ENCODE measurements at places on chromosomes 7 and 10. TPM values are rescaled to one million over a fixed set of nuclear protein-coding genes. Genes with fewer than 3 reads are reported as not detected.

The DIP2C gene
- 1.7 TPM for total RNA-seq

GRCh38 chr7:6725003-6725402 is 18.3 kb upstream of the ZNF12 start:
- H3K27me3 ChIP-seq = peaks cover 7% of the 10 kb centered on the region
- H3K36me3 ChIP-seq = peaks cover 3% of the 10 kb centered on the region
- no peak overlapping the region for H3K4me3 ChIP-seq
- DNase-seq = no peak

- H3K4me1 ChIP-seq = peaks cover 32% of the 10 kb centered on the region
- no peaks in the 10 kb centered on the region for H3K27me3 ChIP-seq
- no peak for DNase-seq
- H3K4me3 ChIP-seq = no peak overlapping the region
- H3K36me3 ChIP-seq = peaks cover 17% of the 10 kb centered on the region
Observed at GRCh38 chr7:155731380-155731779, 80.9 kb downstream of the SHH start.

DNA sequence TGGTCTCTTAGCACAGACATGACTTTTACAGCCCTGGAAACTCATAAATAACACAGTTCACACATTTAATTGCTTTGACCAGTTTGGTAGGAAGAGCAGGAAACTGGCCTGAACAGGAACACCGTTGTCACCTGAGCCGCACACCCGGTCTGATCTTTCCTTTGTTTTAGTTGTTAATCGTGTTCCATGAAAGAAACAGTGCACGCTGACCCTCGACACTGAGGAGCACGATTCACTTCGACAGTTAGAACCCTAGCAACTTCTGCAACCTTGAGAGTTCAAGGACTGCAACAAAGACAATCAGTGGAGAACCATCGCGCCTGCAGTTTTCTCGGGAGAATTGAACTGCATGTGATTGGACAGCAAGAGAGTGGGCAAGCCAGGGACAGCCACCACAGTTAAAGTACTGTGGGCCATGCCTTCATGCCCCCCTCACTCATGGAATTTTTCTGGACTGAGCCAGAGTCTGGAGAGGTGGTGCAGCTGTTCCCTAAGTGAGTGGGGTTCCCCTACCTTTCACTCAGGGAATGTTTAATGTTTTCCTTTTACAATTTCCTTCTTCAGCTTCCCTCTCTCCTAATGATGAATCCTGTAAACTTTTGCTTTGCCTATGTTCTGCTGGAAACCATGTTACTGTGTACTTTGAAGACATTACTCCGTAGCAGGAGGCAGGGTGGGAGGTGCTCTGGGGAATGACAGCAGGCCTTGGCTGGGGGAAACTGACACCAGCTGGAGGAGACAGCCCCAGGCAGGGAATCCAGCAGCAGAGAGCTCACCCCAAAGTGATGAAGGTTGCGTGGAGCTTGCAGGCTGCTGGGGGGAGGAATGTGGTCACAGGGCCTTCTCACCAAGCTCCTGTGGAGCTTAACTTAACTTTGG is 198.7 kb downstream of the ZNF438 start:
- H3K4me1 ChIP-seq = no peaks in the 10 kb centered on the region
- H3K27me3 ChIP-seq = no peaks in the 10 kb centered on the region
- no peak overlapping the region for H3K4me3 ChIP-seq

GRCh38 chr10:46239247-46239646 is 47.5 kb upstream of the ANTXRL start:
- peaks cover 22% of the 10 kb centered on the region for H3K4me1 ChIP-seq
- no peaks in the 10 kb centered on the region for H3K27me3 ChIP-seq
- no peak for DNase-seq
- H3K36me3 ChIP-seq = peaks cover 55% of the 10 kb centered on the region
- H3K27ac ChIP-seq = no peak overlapping the region

DNA sequence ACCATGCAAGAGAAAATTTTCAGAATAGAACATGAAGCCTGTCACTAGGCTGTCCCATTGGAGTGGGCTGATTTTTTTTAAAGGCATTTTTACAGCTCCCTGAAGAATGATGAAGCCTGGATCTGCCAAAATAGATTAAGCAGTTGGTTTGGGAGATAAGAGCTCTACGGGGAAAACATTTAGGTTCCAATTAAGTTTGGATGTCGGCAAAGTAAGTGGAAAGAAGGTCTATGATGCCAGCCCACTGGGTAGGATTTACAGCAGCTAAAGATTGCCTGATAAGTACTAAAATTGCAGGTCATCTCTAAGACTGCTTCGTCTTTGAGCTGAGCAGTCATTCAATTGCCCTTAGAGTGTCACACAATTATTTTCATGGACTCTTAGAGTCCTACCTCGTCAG is 939.2 kb upstream of the CELF2 start:
- no peak overlapping the region for H3K27ac ChIP-seq
- H3K36me3 ChIP-seq = no peaks in the 10 kb centered on the region
- H3K4me1 ChIP-seq = no peaks in the 10 kb centered on the region
- no peaks in the 10 kb centered on the region for H3K27me3 ChIP-seq
- no peak for DNase-seq

- peak overlapping the region; percentile 86 for H3K4me3 ChIP-seq
- DNase-seq = peak; percentile 52
- peaks cover 66% of the 10 kb centered on the region for H3K4me1 ChIP-seq
Observed at GRCh38 chr7:44637788-44638594, 31.6 kb downstream of the OGDH start.

- H3K36me3 ChIP-seq = no peaks in the 10 kb centered on the region
- DNase-seq = no peak
- H3K27ac ChIP-seq = no peak overlapping the region
Observed at GRCh38 chr7:123439191-123439590, 95.2 kb downstream of the IQUB start.

DNA sequence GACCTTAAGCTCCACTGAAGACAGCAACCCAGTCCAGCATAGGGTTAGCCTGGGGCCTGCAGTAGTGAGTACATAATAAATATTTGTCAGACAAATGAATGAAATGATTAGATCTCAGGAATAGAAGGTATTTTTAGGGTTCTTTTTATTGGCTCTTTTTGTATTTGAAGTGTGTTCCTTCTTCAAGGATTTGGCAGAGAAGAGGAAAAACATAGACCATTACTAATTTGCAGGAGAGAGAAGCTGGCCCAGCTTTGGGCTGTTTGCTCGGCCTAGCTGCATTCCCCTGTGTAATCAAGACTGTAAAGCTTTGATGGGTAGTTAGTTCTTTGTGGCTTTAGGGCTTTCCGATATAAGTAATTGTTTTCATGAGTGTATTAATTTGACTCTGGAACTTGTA is 64.2 kb downstream of the CNNM2 start:
- peaks cover 2% of the 10 kb centered on the region for H3K36me3 ChIP-seq
- H3K27me3 ChIP-seq = no peaks in the 10 kb centered on the region
- no peak overlapping the region for H3K27ac ChIP-seq

All from activated naive CD8-positive, alpha-beta T cell treated with anti-CD3 and anti-CD28 coated beads, Interleukin-2, amount 10 ng/mL, durations not matched to agents 7 days and 5 days (primary cell).